ENCODE measurements at places on chromosomes 4 and X. TPM values are rescaled to one million over a fixed set of nuclear protein-coding genes. Genes with fewer than 3 reads are reported as not detected.
A peak's percentile ranks its signal among the peaks of the same experiment; 100 is the strongest.

DNA sequence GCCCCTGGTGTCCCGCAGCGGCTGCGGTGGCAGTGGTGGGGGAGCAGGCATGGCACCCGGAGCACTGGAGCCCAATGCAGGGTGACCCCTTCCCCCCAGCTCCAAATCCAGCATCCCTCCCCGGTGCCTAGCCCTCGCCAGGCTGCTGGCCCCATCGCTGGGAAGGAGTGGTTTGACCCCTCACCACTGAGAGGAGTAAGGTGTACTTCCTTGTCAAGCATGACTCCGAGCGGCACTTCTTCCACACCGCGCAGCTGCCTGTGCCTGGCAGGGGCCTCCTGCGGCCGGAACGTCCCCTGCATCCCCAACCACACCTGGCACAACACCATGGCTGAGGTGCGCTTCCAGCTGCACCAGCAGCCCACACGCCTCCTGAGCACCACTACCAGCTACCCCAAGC is 27.0 kb downstream of the LRPAP1 start:
- H3K4me3 ChIP-seq = no peak overlapping the region
- H3K27ac ChIP-seq = no peak overlapping the region
- no peak for DNase-seq
- no peaks in the 10 kb centered on the region for H3K4me1 ChIP-seq
- H3K27me3 ChIP-seq = no peaks in the 10 kb centered on the region

- H3K27me3 ChIP-seq = peaks cover 2% of the 10 kb centered on the region
- H3K4me1 ChIP-seq = peaks cover 16% of the 10 kb centered on the region
- no peak for DNase-seq
- H3K4me3 ChIP-seq = no peak overlapping the region
- H3K36me3 ChIP-seq = no peaks in the 10 kb centered on the region
Observed at GRCh38 chrX:3143043-3143799, 102.0 kb downstream of the ARSF start.

- no peaks in the 10 kb centered on the region for H3K27me3 ChIP-seq
- H3K4me1 ChIP-seq = no peaks in the 10 kb centered on the region
- DNase-seq = no peak
- H3K27ac ChIP-seq = no peak overlapping the region
Observed at GRCh38 chr4:26717332-26717731, 133.4 kb downstream of the TBC1D19 start.

GRCh38 chrX:38606821-38607220 is 45.5 kb downstream of the TSPAN7 start:
- peaks cover 9% of the 10 kb centered on the region for H3K4me1 ChIP-seq
- no peaks in the 10 kb centered on the region for H3K27me3 ChIP-seq
- no peak overlapping the region for H3K27ac ChIP-seq
- no peak overlapping the region for H3K4me3 ChIP-seq
- H3K36me3 ChIP-seq = no peaks in the 10 kb centered on the region
- no peak for DNase-seq

DNA sequence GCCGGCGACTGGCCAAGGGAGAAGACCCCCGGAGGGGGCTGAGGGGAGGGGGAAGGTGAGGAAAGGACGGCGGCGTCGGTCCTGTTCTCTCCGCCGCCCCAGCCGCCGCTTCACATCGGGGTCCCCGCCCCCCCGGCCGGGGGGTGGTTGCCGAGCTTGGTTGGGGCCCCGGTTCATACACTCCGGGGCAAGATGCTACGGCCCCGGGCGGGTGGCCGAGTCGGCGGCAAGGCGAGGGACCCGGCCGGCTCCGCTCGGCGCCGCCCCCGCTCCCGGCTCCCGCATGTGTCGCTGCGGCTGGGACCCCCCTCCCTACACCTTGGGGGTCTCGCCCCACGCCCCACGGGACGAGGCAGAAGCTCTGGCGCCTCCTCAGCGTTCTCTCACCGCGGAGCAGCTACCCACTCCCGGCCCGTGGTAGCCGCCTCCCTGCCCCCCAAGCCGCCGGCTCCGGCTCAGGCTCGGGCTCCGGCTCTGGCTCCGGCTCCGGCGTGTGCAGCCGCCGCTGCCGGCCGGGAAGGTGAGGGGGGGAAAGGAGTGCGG is 461 bp downstream of the FBXW7 start:
- peak overlapping the region; percentile 99 for H3K27ac ChIP-seq
- DNase-seq = no peak
- H3K27me3 ChIP-seq = no peaks in the 10 kb centered on the region

DNA sequence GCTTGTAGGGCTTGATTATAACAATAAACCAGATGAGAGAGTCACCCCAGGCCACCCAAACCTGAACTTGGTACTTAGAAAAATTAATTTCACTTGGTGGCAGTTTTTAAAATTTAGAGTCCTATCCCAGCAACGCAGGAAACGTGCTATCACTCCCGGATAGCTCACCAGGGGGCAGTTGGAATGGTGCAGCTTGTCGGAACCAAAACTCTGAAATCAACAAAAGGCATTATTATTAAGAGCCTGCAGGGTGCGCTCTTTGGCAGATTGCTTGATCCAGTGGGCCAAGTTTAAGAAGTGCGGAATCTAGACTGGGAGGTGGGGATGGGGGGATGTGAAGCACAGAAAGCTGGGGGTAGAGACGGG is 2.4 kb downstream of the FRAS1 start:
- H3K27ac ChIP-seq = peak overlapping the region; percentile 68
- peaks cover 1% of the 10 kb centered on the region for H3K27me3 ChIP-seq
- no peaks in the 10 kb centered on the region for H3K36me3 ChIP-seq
- H3K4me1 ChIP-seq = peaks cover 22% of the 10 kb centered on the region
- no peak for DNase-seq
- peak overlapping the region; percentile 95 for H3K4me3 ChIP-seq

DNA sequence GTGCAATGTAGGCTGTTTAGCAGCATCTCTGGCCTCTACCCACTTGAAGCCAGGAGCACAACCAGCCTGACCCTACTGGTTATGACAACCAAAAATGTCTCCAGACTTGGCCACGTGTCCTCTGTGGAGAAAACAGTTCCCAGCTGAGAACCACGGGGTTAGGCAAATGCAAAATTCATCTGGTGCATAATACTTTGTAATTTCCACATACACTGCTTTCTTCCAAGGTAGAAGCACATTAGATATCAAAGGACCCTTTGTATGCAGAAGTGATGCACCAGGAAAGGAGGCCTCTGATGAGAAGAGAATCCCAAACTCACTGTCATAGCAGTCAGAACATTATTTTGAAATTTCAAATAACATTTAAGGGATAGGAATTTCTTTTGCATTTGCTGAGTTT is 26.3 kb downstream of the MFAP3L start:
- H3K27me3 ChIP-seq = no peaks in the 10 kb centered on the region
- H3K36me3 ChIP-seq = no peaks in the 10 kb centered on the region
- H3K4me3 ChIP-seq = no peak overlapping the region
- no peak for DNase-seq
- H3K4me1 ChIP-seq = no peaks in the 10 kb centered on the region
- H3K27ac ChIP-seq = no peak overlapping the region

DNA sequence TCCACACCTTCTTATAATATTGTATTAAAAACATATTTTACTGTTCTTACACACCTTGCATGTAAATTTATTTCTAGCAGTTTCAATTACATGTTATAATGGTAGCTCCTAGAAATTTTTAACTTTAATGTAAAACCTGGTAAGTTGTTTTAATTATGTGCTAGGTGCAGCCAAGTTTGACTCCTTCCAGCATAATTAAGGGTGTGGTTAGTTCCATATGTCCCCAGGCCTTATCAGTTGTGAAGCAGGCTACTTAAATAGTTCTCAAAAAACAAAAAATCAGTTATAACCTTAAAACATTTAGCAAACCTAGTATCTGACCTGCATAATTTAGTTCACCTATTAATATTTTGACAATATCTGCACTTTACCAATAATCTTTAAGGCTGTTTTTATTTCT is 26.9 kb upstream of the PASD1 start:
- no peak for DNase-seq
- no peaks in the 10 kb centered on the region for H3K27me3 ChIP-seq
- H3K27ac ChIP-seq = no peak overlapping the region
- H3K4me3 ChIP-seq = no peak overlapping the region
- H3K4me1 ChIP-seq = no peaks in the 10 kb centered on the region
- no peaks in the 10 kb centered on the region for H3K36me3 ChIP-seq

DNA sequence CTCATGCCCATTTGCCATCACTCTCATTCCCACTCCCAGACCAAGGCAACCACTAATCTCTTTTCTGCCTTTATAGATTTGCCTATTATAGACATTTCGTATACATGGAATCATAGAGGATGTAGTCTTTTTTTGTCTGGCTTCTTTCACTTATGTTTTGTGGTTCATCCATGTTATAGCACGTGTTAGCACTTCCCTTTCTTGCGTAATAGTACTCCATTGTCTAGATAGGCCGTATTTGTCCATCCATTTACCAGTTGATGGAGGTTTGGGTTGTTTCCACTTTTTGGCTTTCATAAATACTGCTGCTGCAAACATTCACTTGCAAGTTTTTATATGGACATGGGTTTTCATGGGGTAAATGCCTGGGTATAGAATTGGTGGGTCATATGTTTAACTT is 48.4 kb downstream of the KIF4A start:
- no peak overlapping the region for H3K4me3 ChIP-seq
- no peaks in the 10 kb centered on the region for H3K4me1 ChIP-seq
- H3K27ac ChIP-seq = no peak overlapping the region

- H3K36me3 ChIP-seq = no peaks in the 10 kb centered on the region
- no peak overlapping the region for H3K27ac ChIP-seq
- peaks cover 92% of the 10 kb centered on the region for H3K27me3 ChIP-seq
- no peak overlapping the region for H3K4me3 ChIP-seq
- H3K4me1 ChIP-seq = peaks cover 2% of the 10 kb centered on the region
- no peak for DNase-seq
Observed at GRCh38 chrX:137428766-137429591, 136.9 kb upstream of the ZIC3 start.

PITX2 gene
- 95.5 TPM for total RNA-seq

GRCh38 chr4:60611762-60612496 is 588.2 kb upstream of the ADGRL3 start:
- H3K4me3 ChIP-seq = no peak overlapping the region
- no peak for DNase-seq
- H3K4me1 ChIP-seq = no peaks in the 10 kb centered on the region
- H3K27me3 ChIP-seq = no peaks in the 10 kb centered on the region
- H3K27ac ChIP-seq = peak overlapping the region; percentile 14

DNA sequence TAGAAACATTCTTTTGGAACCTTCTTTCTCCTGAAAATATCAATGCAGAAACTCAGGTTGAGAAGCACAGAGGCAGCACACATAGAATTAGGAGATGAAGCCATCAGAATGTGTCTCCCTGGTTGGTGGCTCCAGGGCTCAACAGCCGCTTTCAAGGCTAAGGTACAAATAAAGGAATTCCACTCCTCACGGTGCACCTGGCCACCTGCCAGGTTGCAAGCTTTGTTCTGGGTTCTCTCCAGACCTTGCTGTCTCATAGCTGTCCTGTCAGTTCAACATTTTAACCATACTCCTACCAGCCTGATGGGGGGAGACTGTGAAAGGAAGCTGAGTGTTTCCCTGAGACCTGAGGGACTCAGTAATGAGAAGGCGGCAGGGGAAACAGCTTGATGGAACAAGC is 96.3 kb upstream of the HPF1 start:
- DNase-seq = no peak
- H3K27me3 ChIP-seq = no peaks in the 10 kb centered on the region
- no peaks in the 10 kb centered on the region for H3K36me3 ChIP-seq
- no peak overlapping the region for H3K27ac ChIP-seq
- H3K4me3 ChIP-seq = no peak overlapping the region

- H3K4me3 ChIP-seq = no peak overlapping the region
- no peaks in the 10 kb centered on the region for H3K36me3 ChIP-seq
- no peak overlapping the region for H3K27ac ChIP-seq
- no peaks in the 10 kb centered on the region for H3K27me3 ChIP-seq
Observed at GRCh38 chrX:130841776-130842175, 61.2 kb downstream of the ENOX2 start.

DNA sequence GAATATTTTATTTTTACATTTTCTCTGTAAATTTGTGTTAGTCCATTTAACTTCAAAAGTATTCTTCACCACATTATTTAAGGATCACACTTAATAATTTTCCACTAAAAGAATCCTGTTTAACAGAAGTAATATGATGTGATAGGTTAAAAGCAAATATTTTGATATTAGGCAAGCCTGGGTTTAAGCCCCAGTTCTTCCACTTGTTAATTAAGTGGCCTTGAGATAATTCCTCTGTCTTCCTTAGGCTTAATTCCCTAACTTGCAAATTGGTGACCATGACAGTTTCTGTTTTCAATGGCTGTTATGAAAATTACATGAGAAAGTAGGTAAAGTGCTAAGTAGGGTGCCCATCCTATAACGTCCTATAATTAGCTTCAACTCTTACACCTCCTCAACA is 129.9 kb upstream of the ATOH1 start:
- no peak for DNase-seq
- no peak overlapping the region for H3K27ac ChIP-seq
- no peaks in the 10 kb centered on the region for H3K36me3 ChIP-seq

- no peaks in the 10 kb centered on the region for H3K27me3 ChIP-seq
- H3K4me3 ChIP-seq = peak overlapping the region; percentile 88
- H3K36me3 ChIP-seq = no peaks in the 10 kb centered on the region
- H3K27ac ChIP-seq = peak overlapping the region; percentile 97
Observed at GRCh38 chr4:70706044-70706461, 15.7 kb upstream of the RUFY3 start.

- H3K27me3 ChIP-seq = no peaks in the 10 kb centered on the region
- H3K36me3 ChIP-seq = no peaks in the 10 kb centered on the region
- no peak overlapping the region for H3K4me3 ChIP-seq
- H3K27ac ChIP-seq = no peak overlapping the region
- DNase-seq = no peak
Observed at GRCh38 chrX:153564047-153564606, 34.8 kb downstream of the CCNQ start.

Measured in mesothelial cell of epicardium (in vitro differentiated cells).